ENCODE measurements at places on chromosomes 1 and 21.

DNA sequence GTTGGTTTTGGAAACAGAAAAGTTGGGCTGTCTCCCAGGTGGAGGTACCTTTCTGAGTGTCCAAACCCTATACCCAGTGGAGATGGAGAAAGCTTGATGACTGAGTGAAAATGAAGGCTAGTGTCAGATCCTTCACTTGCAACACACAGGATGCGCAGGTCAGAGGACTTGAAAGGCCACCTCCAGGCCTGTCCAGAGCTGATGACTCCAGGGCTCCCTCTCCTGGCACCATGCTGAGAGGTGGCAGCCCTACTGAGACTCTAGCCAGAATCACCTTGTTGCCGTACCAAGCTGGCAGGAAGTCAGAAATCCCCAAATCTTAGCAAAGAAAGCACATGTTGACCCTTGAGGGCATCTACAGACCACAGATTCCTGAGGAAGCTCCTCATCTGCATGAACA lies 16.4 kb downstream of the KNCN start:
- DNase-seq: no peak

GRCh38 chr1:150066838-150067183 lies 765 bp upstream of the VPS45 start:
- DNase-seq: no peak

GRCh38 chr1:234214129-234214910 lies 158.9 kb upstream of the COA6 start:
- no peak for DNase-seq

DNA sequence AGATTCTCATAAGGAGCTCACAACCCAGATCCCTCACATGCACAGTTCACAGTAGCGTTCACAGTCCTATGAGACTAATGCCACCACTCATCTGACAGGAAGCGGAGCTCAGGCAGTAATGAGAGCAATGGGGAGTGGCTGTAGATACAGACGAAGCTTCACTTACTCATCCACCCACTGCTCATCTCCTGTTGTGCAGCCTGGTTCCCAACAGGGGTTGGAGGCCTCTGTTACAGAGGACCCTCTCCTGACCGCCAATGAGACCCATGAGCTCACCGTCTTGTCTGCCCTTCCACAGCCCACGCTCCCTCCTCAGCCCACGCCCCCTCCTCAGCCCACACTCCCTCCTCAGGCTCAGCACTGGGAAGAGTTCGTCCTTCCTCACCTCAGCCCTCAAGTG lies 39.6 kb downstream of the RSPH1 start:
- DNase-seq: no peak

DNA sequence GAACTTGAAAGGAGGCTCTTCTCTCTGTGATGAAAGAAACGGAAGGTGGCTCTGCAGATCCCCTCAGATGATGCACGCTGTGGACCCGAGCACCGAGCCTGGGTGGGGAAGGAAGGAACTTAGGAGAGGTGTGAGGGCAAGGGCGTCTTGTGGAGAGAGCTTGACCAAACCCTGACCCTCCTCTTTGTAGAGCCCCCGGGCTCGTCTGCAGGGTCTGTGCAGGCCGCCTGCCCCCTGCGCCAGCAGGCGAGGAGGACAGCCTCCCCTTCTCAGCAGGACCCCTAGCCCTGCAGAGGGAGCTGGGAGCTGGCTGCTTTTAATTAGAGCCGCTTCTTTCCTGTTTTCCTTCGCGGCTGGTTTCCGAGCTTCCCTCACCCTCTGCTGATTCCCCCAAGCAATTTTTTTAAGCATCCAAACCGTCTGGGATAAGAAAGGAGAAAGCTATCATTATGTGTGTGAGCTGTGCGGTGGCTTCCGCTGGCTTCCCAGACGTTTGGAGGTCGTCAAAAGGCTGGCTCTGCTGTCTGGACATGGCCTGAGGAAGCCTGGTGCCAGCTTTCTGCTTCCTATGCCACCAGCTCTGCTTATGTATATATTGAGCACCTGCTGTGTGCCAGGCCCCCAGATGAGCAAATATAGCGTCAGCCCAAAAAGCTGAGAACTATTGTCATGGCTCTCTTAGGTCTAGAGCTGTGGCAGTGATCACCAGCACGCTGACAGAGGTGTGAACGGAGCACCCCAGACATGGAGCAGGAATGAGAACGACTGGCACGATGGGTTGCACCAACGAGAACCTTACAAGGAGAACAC lies 160.2 kb upstream of the IRF2BP2 start:
- no peak for DNase-seq

GRCh38 chr1:22388671-22389450 lies 62.8 kb upstream of the ZBTB40 start:
- DNase-seq: peak; percentile 89

DNA sequence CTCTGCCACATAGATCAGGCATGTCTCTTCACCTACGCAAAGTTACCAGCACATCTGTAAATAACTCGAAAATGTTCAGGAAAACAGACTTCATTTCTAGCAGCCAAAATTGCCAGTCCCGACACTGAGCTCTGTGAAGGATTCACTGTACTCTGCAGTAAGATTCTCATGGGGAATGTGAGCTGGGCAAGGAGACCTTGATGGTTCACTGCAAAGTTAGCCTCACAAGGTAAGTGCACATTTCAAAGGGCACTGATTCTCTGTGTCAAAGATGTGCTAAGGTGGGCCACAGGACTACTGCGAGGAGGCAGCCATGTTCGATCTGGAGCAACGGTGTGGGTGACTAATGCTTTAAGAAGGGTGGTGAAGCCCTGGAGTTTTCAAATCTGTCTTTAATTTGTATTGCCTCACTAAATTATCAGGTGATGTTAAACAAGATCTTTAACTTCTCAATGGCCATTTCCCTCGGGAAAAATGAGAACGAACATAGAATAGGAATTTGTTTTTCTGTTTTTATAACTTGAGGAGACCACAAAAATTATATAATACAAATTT lies 25.2 kb downstream of the STPG1 start:
- DNase-seq: no peak

- no peak for DNase-seq
Measured at GRCh38 chr1:234727018-234727940, 117.3 kb upstream of the IRF2BP2 start.

DNA sequence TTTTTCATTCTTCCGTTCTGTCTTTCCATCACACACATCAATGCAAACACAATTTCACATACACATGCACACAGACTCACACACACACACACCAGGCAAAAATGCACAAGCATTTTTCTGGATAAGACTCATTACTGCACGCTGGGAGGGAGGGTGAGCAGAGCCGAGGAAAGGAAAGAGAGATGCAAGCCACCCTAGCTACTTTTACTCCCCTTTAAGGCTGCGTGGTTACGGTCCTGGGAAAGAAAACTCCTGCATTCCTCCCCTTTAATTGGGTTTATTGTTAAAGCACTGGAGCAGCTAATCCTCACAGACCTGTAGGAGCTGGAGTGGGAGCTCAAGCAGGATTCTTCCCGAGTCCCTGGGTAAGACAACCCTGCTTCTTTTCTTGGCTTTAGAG lies at the start of gene CAMK1G:
TSS of gene CAMK1G (plus strand) at position 307 of the 400 bp plus-strand sequence. CDS start 11,270 bp downstream, outside the sequence.
- no peak for DNase-seq

GRCh38 chr1:169650551-169650950 lies 20.6 kb upstream of the SELP start:
- no peak for DNase-seq

- DNase-seq: no peak
Measured at GRCh38 chr1:227009937-227010336, 69.8 kb downstream of the COQ8A start.

- no peak for DNase-seq
Measured at GRCh38 chr1:230243583-230244353, 176.7 kb downstream of the GALNT2 start.

DNA sequence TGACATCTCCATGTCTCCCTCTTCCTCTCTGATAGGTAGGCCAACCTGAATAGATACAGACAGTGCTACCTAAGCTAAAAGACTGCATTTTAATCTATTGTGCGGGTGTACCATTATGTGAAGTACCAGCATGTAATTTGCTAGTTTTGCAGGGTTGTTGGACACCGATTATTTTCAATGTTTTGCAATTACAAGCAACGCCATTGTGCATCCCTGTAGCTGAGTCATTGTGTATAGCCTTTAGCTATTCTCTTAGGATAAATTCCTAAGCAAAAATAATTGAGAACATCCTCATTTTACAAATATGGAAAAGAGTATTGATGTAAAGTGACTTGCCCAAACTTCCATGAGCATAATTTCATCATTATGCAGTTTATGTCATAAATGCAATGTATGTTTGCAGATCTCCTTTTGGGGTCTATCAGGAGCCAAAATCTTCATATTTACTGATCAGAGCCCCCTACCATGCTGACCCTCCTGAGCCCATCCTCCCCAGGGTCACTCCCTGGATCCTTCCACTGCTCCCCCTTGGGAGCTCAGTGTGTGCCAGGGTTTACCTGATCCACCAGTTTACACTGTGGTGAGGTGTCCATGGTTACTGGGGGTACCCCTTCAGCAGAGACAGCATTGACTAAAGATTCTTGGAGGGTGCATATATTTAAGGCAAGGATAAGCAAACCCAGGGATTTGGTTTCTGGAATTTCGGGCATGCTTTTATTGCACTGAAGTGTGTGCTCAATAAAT lies 80.6 kb downstream of the CCDC185 start:
- DNase-seq: no peak

- DNase-seq: no peak
Measured at GRCh38 chr1:45545553-45546310, 4.9 kb upstream of the AKR1A1 start.

DNA sequence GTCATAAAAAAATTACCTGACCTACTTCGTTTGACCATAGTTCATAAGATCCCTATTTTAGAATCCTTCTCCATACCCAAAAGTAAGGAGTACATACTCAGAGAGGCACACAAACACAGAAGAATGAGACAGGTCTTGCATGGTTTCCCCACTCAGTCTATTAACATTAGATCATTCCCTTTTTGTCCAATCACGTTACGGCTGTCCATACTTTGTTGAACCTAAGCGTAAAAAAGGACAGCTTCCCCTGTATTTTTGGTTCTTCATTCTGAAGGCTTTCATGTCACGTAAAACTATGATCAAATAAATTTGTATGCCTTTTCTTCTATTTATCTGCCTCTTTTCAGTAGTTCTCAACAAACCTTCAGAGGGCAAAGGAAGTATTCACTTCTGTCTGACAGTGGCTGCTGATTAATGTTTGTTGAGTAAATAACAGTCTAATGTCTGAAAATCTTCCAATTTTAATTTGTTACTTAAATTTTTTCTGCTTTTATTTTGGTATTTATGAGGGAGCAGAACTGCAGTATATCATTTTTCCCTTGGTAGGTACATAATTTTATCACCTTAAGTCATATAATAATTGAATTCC lies 16.4 kb downstream of the PKN2 start:
- no peak for DNase-seq

GRCh38 chr1:180594723-180595122 lies 36.0 kb downstream of the OVAAL start:
- DNase-seq: no peak

DNA sequence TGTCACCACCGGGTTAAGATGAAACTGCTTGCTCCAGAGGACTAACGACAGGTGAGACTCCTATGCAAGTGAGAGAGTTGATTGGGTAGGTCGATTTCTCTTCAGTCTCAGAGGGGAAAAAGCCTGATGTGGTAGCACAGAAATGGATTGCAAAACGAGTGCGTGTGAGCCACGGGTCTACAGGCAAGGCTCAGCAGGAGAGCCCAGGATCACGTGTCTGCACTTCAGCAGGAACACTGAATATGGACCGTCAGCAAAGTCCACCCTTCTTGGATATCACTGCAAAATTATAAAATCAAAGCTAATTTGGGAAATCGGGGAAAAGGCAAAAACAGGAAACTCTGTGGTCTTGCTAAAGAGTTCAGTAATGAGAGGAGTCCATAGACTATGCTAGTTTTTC lies 107.7 kb upstream of the ZNF648 start:
- DNase-seq: no peak

Measured in BJ (cell line).